Thymus (tissue), 14 donors: ENCODE measurements at places on chromosomes 16 and 17.

DNA sequence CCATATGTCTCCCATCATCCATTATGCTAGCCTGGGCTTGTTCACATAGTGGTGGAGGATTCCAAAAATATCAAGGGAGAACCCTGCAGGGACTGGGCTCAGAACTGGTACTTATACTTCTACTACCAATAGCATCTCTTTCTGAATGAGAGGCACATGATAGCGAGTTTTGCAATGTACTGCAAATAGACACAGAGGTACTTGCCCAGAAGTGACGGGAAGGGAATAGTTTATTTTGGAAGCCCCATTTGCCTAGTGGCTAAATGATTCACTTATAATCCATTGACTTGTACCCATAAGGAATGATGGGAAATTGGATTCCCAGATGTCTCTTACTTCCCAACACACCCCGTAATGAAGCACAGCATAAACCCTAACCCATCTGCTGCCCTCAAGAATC is 124.8 kb upstream of the ERCC4 start:
- DNase-seq, result no peak

DNA sequence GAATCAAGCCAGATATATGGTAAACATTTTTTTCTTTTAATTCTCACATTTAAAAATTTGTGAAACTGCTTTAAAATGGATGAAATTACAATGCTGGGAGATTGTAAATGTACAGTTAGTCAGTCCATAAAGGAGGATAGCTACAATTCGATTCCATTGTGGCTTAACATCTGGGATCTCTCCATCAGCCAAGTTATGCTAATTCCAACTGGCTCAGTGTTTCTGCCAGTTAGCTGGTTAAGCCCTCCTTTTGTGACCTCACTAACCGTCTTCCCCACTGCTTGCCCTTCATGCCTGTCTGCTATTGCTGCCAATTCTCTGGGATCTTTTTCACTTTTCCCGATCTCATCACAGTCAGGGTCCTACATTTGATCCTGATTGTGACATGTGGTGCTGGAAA is 1347.6 kb downstream of the CDH11 start:
- no peak for DNase-seq

GRCh38 chr17:63478814-63479494 is 2.1 kb downstream of the ACE start:
- DNase-seq, result peak; percentile 80

GRCh38 chr17:19387921-19388521 is 1.0 kb upstream of the MFAP4 start:
- DNase-seq, result no peak

DNA sequence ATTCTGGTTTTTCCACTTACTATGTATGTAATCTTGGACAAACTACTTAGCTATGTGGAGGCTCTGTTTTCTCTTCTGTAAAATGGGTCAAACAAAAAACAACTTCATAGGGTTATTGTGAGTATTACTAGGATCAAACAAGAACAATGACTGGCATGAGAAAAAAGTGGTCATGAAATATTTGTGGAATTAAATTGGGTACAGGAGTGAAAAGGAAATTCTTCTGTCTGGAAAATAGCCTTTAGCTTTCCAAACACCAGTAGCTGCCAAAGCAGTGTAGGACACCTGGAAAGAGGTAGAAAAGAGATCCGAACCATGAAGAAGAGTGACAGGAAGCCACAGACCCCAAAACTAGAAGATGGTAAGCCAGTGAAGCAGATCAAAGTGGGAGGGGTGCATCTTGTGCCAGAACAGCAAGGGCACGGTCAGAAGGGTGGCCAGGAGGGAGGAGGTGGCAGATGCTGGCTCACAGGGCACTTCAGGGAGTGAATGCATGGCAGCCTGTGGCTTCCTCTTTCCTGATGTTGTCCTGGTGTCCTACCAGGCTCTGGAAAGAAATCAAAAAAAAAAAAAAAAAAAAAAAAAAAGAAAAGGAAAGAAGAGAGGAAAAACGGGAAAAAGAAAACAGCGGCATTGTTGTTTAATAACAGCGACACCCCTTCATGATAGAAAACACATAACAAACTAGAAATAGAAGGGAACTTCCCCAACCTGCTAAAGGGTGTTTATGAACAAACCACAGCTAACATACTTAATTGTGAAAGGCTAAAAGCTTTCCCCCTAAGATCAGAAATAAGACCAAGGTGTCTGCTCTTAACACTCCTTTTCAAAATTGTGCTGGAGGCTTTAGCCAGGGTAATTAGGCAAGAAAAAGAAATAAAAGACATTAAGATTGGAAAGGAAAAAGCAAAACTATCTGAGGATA is 67.9 kb downstream of the PCTP start:
- DNase-seq, result no peak

GRCh38 chr16:81558444-81559175 is 114.0 kb downstream of the CMIP start:
- no peak for DNase-seq

GRCh38 chr16:31636433-31636832 is 108.7 kb downstream of the AHSP start:
- no peak for DNase-seq

DNA sequence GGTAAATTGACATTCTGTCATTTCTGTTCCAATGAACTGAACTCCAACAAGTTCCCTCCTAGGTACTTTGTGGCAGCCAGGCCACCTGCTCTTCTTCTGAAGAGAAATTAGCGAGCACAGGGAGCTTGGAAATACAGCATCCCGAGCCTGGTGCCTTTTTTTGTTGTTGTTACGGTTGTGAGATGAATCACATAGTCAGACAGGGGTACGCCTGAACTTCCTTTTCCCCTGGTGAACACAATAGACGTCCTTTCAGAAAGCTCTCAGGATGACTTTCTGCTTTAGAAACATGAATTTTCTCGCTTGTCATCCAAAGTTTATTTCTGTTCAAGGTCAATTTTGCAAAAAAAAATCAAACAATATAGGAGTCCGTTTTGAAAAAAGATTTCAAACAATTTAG is 53.9 kb upstream of the XYLT1 start:
- no peak for DNase-seq

GRCh38 chr16:8850279-8850885 is 18.4 kb downstream of the CARHSP1 start:
- DNase-seq, result no peak

- DNase-seq, result no peak
These were observed 149.3 kb downstream of the PCTP start for GRCh38 chr17:55900188-55900587.

GRCh38 chr16:31354394-31355291 is at the start of gene ITGAX:
Gene ITGAX, plus strand, starts transcription at chr16:31355176. Its CDS starts 79 bp downstream, at chr16:31355255.
- no peak for DNase-seq

GRCh38 chr17:652314-652713 is 62.3 kb downstream of the VPS53 start:
- DNase-seq, result no peak

- DNase-seq, result no peak
These were observed 6.8 kb downstream of the AANAT start for GRCh38 chr17:76474238-76474637.

DNA sequence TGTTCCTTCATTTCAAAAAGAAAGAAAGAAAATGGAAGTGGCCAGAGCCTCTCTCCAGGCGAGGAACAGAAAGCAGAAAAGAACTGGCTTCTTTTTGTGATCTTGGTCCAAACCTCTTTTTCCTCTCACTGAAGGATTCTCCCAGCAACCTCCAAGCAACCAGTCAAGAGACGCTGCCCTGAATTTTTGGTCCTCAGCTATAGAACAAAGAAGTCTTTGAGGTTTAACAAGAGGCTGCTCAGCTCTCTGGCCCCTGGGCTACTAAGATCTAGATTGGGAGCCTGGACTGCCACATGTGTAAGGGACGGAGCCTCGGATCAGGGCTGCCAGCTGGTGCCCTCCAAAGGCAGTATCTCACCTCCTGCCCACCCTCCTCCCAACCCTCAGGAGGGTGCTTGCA is 62.6 kb downstream of the AXIN2 start:
- no peak for DNase-seq

DNA sequence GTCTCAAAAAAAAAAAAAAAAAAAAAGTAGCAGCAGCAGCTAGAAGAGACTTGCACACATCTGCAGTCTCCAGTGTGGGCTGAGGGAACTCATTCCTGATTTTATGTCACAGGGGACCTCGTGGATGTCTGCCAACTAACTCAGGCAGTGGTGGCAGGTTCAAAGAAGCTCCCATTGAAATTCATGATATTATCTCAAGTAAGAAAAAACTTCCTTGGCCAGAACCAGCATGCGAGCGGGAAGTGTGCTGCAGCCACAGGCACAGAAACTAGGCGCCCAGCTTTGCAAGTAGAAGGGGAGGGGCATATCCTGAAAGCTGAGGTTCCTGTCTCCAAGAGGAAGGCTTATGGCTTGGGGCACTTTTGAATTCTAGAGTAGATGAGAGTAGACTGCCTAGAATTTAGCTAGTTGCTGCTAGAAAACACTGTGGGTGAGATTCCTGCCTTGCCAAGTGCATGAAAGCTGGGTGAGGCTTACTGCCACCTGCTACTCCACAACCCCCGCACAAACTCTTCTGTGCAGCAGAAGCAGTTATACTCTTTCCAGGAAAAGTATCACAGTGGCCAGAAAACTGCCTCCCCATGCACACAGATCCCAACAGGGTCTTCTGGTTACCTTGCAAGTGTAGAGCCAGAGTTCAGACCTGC is 603.8 kb upstream of the CA10 start:
- DNase-seq, result no peak

DNA sequence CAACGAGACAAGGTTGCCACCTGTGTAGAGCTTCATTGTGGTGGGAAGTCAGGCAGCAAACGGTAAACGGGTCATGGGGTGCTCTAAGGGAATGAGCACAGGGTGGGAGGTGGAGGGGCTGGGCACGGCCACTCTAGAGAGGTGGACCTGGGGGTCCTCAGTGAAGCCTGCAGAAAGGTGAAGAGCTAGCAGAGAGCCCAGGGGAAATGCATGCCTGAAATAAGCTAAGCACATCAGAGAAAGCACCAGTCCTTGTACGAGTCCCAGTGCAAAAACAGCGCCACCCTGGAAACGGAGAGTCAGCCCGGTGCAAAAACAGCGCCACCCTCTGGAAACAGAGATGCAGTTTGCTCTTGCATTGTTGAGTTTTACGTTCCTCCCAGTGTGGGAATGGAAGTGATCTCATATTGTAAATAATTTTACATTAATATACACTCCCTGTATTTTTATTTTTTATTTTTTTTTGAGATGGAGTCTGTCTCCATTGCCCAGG is 65.0 kb downstream of the TBC1D16 start:
- no peak for DNase-seq

GRCh38 chr17:29870836-29871465 is 59.1 kb downstream of the SSH2 start:
- no peak for DNase-seq

DNA sequence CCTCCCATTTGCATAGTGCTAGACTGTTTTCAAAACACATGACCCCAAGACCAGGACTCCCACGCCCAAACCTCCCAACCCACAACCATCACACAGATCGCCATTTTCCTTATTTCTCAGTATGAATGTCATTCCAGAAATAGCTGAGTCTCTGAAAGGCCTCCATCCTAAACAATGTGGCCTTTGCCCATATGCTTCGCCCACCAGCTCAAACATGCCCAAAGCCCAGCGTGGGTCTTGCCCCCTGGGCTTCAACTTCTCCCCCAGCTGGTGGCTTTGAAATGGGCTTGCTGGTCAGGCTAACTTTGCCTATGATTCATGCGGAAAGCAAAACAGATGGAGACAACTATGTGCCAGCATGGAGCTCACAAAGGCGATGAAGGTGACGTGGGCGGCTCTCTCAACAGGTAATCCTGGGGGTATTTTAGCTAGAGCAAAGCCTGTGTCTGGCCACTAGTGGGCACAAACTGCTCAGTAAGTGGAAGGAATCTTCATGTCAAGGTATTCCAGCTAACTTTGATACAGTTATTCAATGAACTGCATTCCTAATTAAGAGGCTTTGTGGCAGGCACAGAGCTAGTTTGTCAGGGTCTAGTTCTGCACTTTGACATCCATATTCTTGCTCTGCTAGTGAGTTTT is 17.1 kb downstream of the PMP22 start:
- DNase-seq, result no peak

DNA sequence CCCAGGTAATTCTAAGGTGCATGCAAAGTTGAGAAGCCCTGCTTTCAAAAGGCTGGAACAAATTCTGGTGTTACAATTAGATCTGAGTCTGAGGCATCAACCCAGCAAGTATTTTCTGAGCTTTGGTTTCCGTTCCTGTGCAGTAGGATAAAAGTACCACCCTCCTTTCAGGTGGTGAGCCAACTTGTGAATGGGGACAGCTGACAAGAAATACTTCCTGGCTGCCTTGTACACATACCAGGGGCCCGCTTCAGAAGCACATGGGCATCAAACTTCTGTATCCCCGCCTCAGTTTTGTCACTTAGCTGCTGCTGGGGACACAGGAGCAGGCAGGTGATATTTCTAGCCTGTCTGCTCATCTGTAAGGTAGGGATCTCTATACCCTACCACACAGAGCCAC is 252.2 kb downstream of the CPPED1 start:
- peak; percentile 61 for DNase-seq

DNA sequence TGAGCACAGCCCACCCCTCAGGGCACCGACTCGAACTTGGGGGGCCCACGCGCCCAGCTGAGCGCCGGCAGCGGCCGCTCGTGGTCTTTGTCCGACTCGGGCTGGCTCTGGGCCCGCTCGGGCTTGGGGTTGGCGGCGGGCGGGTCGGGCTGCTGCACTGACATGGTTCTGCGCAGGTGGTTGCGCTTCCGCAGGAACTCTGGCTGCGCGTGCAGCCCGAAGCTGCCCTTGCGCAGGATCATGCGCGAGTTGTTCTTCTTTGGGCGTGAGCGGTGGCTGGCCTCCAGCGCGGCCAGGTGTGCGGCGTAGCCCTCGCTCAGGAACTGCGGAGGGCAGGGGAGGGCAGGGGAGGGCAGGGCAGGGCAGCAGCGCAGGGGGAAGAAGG is 11.1 kb downstream of the PIMREG start:
- DNase-seq, result peak; percentile 29

DNA sequence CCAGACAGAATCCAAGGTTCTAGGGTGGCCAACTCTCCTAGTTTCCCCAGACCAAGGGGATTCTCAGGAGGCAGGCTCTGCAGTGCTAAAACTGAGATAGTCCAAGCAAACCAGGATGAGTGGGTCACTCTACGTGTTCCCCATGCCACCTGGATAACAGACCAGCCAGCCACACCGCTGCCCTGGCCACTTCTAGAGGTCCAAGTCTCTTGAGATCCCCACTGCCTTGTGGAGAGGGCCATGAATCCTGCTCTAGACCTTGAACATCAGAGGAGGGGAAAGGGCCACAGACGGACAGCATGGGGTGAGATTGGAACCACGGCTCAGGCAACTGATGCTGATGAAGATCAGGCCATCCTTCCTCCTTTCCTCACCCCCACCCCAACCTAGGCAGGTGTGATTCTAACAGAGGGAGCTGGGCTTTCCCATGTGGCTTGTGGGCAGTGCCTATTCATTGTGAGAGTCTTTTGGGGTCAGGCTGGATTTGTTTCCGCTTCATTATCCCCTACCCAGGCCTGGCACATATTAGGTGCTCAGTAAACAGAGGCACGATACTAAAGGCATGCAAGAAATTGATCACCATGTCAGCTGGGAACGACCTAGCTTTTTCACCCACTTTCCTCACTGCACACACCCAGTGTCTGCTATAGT is 16.8 kb upstream of the TVP23A start:
- no peak for DNase-seq

DNA sequence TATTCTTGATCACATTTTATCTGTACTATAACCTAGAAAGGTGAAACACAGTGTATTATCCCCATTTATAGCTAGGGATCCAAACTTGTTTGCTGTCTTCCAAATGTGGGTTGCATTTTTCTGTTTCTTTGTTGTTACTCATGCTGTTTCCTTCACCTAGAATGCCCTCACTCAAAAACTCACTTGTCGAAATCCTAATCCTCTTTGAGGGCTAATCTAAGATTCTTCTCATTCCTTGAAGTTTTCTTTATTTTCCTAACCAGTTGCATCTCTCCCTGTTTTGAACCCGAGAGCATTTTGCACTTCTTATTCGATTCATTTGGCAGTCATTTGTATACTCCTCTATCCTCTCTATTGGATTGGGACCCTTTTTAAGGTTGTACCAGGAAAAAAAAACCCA is 9.6 kb downstream of the CALCOCO2 start:
- no peak for DNase-seq
